Activated gamma-delta T cell treated with Interleukin-2 at 50 U/mL for 16 hours (primary cell): ENCODE measurements at places on chromosomes 13 and 19.

DNA sequence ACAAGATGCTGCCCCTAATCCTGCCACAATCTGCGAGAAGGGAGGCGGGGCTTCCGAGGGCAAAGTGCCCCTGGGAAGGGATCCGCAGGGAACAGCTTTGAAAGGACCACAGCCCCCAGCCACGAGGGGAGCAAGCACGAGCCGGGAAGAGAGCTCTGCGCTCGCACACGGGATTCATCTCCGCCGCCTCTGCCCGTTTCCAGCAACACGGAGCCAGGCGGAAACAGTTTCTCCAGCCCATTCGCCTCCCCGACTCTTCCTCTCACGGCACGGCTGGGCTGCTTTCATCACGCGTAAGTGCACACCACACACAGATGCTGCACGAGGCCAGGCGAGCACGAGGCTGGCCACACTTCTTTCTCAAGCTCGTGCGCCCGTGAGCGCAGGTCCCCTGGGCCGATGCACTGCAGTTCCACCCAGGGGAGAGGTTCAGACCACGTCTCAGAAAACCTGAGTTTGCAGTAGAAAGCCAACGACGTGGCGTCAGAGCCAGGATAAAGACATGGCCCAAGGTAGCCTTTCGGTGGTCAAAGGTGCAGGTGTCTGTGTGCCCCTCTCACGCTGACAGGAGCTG lies 33.6 kb downstream of the NAXD start:
- DNase-seq: no peak

DNA sequence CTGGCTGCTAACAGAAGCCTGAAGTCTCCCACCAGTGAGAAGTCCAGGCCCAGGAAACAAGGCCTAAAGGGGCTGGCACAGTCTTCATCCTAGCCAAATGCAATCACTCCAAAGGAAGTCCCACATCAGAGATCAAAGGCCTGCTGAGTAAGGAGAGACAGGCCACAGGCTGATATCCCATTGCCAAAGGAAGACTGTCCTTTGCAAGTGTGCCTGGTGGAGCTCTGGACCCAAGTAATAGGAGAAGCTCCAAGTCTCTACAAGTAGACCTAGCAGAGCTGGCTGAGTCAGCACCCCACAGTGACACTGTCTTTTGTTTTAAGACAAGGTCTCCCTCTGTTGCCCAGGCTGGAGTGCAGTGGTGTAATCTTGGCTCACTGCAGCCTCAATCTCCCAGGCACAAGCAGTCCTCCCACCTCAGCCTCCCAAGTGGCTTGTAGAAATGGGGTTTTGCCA lies 4.5 kb downstream of the DBP start:
- DNase-seq: no peak

GRCh38 chr19:54364775-54365257 lies at the start of gene LAIR1:
TSS of gene LAIR1 (minus strand) at chr19:54364931. CDS start at chr19:54364804, 127 bp downstream.
- peak; percentile 60 for DNase-seq

DNA sequence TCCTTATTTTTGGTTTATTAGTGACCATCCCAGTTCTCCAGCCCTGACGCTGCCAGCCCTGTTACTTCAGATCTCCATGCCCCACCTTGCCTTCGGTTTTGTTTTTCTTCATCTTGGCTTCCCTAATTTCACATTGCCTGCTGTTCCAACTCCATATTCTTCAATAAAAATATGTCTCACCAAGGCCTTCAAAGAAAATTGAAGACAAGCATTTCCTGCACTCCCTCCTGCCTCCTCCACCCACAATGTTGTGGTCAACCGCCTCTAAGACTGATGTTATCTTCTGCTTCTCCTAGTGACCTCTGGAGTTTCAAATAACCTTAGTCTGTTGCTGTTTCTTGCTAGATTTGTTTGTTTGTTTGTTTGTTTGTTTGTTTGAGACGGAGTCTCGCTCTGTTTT lies 14.6 kb downstream of the PLD3 start:
- DNase-seq: no peak

DNA sequence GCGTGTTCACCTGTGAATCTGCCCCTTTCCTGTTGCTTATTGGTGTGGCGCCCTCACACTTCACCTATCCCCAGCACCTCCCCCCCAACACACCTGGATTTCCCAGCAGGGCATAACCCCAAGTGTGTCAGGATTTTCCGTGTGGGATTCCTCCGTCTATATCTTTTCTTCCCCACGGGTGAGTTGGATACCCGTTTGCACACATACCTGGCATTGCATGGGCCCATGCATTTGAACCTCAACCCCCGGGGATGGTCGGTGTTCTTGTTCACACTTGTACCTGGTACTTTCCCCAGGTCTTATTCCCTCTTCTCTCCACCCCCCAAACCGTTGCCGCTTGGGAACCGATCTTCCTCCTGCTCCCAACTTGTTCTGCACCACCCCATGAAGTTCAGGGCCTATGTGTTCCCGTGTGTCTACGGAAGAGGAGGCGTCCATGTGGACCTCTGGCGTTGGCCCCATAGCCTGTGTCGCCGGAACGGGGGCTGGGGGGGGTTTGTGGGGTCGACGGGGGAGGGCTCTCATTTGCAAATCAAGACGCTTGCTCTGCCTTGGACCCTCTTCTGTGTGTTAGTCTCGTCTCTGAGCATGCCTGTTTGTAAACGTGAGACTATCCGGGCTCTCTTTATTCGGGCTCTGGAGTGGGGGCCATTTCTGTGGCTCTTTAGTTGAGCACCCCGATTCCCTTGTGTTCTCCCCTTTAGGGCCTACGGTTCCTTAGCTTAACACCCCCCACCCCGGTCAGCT lies 1.7 kb downstream of the PRR12 start:
- no peak for DNase-seq

- DNase-seq: no peak
These were observed 235.2 kb downstream of the KCNRG start for GRCh38 chr13:50250401-50250800.

DNA sequence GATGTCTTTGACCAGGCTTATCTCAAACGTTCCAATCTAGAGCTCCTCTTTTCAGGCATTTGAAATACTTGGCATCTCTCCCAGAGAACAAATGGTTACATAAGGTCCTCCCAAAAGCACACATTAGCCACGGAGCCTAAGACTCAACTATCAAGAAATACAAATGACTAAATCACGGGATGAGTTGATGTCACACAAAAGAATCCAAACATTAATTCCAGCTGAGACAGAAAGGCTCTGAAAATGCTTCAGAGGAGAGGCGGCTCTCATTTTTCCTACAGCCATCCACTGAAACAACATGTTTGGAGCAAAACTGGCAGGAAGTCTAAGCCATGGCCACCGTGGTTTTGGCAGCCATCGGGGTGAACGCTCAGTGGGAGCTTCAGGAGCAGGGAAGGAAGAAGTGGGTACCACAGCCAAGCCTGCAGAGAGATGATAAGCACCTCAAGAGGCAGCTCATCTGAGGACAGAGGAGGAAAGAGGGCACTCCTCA lies 122.5 kb downstream of the STK24 start:
- DNase-seq: no peak

- no peak for DNase-seq
These were observed 5.3 kb upstream of the F2RL3 start for GRCh38 chr19:16883522-16883921.

DNA sequence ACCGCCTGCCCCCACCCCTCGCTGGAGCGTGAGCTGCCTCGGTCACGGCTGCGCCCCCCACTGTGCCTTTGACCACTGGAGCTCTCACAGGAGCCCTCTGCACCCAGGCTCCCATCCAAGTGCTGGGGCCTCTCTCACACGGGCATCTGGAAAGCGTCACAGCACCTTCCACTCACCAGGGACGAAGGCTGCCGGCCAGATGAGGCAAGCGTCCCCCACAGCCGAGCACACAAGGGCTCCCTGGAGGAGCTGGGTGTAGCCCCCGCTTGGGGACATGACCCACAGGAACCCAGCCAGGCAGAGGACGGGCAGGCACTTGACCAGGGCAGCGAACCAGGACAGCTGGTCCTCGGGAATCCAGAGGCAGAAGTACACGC lies 560 bp downstream of the TMEM86B start:
- no peak for DNase-seq

DNA sequence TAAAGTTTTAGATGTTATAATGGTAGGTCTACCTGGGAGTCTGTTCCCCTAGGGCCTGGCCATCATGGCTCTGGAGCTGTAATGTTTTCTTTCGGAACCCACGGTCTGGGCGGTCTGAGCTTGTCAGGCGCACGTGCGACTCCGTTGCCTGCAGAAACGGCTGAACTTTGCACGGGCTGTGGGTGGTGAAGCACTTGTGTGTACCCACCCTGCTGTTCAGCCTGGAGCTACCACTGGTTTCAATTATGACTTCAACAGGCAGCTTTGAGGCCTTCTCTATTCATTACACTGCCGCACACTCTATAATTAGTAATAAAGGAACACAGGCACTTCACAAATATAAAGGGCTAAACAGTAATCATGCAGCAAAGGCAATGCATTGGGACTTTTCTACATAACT lies 6.0 kb downstream of the PCDH8 start:
- no peak for DNase-seq

DNA sequence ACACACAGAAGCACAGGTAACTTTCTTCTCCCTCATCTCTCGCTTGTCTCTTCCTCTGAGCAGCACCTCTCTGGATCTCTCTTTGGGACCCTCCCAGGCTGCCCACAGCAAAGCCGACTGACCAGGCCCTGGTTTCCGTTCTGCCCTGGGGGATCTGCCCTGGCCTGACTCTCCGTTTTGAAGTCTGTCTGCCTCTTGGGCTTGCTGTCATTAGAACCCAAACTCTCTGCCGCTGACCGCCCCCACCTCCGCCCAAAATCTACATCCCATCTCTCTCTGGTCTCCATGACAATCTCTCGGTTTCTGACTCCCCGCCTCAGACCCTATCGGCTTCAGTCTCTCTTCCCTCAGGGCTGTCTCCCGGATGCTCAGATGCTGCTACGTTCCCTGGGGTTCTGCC lies 6.9 kb downstream of the KCNC3 start:
- no peak for DNase-seq

- DNase-seq: no peak
These were observed 366 bp upstream of the KL start for GRCh38 chr13:33015791-33016323.

DNA sequence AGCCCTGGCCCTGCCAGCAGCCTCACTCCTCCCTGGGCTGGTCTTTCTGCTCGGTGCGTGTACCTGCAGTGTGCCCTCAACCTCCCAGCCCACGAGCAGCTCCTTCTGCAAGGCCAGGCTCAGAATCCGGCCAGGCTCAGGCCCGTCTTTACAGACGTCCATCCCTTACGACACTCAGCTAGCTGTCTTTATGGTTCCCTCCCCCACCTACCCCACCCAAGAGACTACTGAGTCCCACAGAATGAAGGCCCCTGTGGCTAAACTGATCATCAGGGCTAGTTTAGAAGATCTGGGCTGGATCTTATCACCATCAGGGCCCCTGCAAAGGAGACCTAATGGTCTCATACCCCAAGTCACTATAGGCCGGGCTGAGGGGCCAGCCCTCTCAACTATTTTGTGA lies 10.7 kb downstream of the TMEM150B start:
- no peak for DNase-seq

DNA sequence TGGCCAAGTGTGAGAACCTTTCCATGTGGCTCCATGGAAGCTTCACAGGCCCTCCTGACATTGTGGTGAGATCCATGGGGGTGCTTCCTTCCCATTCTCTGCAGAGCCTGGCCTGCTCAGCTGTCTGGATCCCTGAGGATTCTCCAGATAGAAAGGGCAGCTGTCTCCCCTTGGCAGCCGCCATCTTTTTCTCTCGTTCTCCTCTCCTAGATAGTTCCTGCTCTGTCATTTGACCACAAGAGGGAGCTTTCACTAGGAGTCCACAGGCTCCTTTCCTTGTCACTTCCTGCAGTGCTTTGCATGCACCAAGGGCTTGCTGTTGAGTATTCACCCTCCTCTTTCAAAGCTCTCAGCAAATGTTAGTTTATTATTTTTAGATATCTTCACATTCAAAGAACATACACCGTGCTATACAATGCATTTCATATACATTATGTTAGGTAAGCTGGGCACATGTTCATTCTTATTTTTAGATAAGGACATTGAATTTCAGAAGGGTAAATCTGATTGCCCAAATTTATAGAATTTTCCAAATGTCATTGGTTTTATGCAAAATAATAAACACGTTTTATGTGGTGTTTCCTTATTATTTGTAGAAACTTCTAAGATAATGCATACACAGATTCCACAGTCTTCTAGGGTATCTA lies 133.2 kb downstream of the FRY start:
- DNase-seq: no peak

GRCh38 chr13:20101467-20102316 lies 59.2 kb downstream of the GJA3 start:
- no peak for DNase-seq

GRCh38 chr13:54953786-54954185 lies 1925.2 kb downstream of the OLFM4 start:
- no peak for DNase-seq

- no peak for DNase-seq
These were observed 197.1 kb downstream of the VWA8 start for GRCh38 chr13:41763782-41764181.

GRCh38 chr13:65057986-65058385 lies 2172.2 kb downstream of the PCDH9 start:
- no peak for DNase-seq

DNA sequence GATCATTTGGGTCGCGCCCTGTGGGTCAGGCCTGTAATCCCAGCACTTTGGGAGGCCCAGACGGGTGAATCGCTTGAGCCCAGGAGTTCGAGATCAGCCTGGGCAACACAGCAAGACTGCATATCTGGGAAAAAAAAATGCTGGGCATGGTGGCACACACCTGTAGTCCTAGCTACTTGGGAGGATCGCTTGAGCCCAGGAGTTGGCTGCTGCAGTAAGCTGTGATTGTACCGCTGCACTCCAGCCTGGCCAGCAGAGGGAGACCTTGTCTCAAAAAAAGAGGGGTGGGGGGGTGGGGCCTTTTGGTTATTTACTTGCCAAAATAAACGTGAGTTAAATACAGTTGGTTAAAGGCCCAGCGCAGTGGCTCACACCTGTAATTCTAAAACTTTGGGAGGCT lies 9.8 kb upstream of the ZNF544 start:
- peak; percentile 19 for DNase-seq

- DNase-seq: no peak
These were observed 83.8 kb downstream of the RYR1 start for GRCh38 chr19:38517321-38517720.

DNA sequence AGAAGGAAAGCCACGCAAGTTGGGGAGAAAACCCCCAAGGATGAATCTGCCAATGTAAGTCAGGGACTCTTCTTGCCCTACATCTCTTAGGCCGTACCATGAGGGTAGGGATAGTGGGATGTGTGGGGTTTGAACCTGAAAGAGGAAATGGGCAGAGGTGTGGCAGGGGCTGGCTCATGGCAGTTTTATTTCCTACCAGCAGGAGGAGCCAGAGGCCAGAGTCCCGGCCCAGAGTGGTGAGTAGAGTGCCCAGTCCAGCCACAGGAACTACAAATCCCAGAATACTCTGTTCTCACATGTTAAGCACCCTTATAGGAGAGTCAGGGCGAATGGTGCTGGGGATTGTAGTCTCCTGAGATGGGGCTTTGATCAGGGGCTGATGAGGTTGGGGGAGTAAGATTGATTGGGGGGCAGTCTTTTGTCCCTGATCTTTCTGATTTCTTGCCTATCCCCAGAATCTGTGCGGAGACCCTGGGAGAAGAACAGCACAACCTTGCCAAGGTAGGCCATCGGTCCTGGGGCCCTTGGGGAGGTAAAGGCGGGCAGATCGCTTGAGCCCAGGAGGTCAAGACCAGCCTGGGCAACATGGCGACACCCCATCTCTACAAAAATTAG lies 16.5 kb downstream of the VASP start:
- peak; percentile 58 for DNase-seq
